ENCODE measurements at places on chromosomes 2 and 18.

GRCh38 chr2:78263571-78263970, 741.4 kb upstream of the LRRTM4 start:
- DNase-seq = no peak

- DNase-seq = no peak
Observed at GRCh38 chr2:216715402-216715974, 20.1 kb upstream of the IGFBP5 start.

DNA sequence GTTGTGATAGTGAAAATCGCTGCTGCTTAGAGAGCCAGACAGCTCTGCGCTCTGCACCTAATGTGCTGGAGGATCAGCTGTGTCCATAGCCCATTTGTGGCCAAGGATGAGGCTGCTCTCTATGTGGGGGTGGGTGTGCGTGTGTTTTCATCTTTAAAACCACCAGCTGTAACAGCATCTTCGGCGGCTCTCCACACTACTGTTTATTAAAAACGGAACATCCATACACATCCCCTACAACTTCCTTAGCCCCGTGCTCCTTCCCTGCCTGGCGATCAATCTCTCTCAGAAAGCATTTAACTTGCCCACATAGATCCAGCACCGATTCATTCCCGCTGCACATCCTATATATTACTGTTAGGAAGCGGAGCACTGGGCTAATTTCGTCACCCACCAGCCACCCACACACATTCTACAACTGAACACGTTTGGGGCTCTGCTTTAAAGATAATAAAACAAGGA, 1.6 kb downstream of the CELF4 start:
- no peak for DNase-seq

DNA sequence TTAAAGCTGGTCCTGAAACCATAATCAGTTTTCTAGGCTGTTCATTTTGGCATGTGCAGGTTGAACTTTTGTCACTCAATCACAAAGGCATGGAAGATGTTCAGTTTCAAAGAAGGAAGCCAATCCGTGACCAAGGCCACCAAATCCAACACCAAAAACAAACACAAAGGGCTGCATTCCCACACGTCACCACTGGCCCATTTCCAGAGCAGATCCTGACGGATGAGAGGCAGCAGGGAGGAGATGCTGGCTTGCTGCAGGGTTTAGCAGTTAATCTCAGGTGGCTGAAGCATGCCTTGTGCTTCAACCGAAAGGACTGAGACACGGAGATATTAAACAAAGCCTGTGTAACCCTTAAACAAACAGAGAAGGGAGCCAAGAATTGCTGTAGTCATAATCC, 191.9 kb upstream of the CTAGE1 start:
- DNase-seq = no peak

- no peak for DNase-seq
Observed at GRCh38 chr2:8779795-8780671, 57.4 kb downstream of the KIDINS220 start.
